Hepatic stellate cell (primary cell): ENCODE measurements at places on chromosomes 3 and 15.

DNA sequence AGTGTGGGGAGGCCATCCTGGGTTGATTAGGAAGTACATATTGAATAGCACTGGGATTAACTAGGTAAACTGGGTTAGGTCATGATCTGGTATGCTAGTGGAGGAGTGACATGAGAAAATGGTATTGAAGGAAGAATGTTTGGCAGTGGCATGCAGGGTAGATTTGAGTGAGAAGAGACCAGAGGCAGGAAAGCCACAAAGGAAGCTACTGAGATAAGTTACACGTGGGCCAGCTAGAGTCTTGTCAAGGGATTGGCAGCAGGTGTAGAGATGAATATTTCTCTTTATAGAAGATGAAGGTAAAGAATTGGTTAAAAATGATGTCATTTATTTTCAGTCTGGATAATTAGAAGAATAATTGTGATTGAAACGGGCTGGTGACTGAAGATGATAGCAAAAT lies 91.0 kb upstream of the TPRG1 start:
- DNase-seq = no peak

DNA sequence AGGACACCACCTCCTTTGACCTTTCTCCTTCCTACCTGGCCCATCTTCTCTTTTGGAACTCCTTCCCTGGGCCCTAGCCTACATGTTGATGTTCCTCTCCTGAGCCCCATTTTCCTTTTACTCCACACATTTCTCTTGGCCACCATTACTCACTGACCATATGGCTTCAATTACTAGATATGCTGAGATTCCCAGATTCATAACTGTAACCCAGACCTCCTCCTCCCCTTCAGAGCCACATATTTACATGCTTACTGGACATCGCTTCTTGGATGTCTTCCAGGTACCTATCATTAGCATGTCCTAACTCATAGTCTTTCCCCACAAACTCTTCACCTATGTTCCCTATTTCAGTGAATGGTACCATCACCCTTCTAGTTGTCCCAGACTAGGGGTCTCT lies 24.4 kb upstream of the TRIM59 start:
- peak; percentile 74 for DNase-seq

- DNase-seq = no peak
Measured at GRCh38 chr3:177234121-177234520, 36.8 kb upstream of the TBL1XR1 start.

- DNase-seq = peak; percentile 87
Measured at GRCh38 chr15:39919748-39920509, at the start of gene GPR176. Gene GPR176 (minus strand): TSS chr15:39920266. CDS start chr15:39920026, 240 bp downstream.

DNA sequence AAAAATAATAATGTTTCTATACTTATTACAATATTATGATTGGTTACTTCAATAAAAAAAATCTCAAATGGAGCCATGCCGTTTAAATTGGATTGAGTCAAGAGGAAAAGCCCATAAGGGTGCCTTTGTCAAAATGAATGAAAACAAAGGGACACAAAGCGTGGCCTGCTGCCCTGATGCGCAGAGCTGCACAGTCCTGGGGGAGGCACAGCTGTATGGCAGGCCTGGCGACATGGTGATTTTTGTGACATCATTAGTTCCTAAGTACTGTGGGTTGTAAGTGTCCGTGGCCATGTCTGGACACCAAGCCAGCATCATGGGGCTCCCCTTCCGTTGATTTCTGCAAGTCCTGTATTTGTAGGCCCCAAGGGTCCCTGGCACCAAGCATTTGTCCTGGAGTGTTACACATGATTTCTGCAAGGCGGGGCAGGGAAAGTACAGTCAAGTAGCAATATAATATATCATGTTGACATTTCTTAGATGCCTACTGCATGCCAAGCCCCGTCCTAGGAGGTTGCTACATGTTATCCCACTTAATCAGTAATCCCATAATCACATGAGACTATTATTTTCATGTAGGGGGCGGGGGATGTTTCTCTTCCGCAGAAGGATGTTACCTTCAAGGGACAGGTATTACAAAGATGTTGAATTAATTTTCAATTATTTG lies 59.7 kb downstream of the GHSR start:
- DNase-seq = no peak

GRCh38 chr15:90664650-90665287 lies 52.4 kb upstream of the BLM start:
- peak; percentile 67 for DNase-seq
